Inflammatory macrophage treated with lipopolysaccharide for 1 hour (primary cell): ENCODE measurements at places on chromosomes 7 and 10.

- DNase-seq, result no peak
These were observed 120.3 kb upstream of the CELF2 start for GRCh38 chr10:10897400-10897799.

DNA sequence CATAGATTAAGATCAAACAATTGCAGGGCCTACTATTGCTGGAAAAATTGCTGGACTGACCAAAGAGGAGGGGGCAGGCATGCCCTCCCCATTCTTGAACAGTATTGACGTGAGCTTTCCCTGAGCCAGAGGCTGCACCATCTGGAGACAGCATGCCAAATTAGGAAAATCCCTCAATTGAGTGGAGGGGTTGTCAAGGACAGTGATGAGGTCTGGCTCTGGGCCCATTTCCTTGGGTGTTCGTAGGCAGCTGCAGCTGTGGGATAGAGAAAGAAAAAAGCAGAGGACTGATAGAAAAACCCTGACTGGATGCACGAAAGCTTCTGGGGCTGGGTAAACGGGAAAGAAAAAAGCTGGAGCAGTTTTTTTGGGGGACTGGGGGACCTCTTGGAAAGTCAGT is 22.8 kb upstream of the ORC5 start:
- no peak for DNase-seq

GRCh38 chr7:37310327-37311080 is 138.2 kb downstream of the ELMO1 start:
- DNase-seq, result peak; percentile 52

DNA sequence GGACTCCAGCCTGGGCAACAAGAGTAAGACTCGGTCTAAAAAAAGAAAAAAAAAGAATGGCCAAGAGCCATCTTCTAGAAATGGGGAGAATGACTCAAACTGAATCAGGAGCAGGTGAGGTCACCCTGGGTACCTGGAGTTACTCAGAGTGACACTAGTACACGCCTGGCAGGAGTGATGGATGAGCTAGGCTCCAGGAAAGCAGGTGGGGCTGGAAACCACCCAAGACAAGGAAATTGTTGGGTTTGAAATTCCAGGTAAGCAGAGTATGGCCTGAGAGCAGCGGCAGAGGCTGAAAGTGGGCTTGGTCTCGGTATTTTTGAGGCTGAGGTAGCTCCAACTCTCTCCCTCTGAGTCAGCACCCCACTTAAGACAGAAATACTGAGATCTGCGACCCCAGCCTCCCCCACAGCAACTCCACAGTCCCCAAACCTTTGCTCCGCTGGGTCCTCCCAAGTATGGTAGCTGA is 18.5 kb downstream of the DDIT4 start:
- DNase-seq, result no peak

DNA sequence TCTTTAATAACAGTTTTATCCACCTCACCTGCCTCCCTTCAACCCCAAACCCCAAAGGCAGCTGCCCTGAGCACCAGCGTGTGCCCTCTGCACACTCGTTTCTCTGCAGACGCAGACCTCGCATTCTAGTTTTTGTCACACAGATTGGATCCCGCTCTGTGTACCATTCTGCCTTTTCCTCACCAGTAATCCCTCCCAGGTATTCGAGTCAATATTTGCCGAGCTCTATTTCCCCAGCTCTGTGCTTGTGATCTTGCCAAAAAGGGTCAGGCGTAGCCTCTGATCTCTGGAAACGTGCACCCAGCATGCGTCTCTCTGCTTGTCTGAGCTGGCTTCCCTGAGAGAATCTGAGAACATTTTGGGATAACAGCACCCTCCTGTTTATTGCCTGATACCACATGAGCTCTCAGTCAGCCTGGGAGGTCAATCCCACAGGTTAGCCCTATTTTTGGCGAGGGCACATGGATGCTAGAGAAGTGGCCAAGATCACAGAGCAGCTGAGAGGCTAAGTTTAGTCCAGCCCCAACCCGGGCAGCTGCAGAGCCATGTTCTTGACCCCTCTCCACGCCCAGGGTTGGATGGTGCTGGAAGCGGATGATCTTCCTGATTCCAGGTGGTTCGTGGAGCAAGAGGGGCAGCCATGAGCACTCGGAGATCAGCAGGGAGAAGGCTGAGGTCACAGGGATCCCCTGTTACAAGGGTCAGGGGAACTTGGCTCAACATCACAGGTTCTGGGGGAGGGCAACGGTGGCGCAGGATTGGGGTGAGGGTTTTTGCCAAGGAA is 29.1 kb downstream of the FOXL3 start:
- no peak for DNase-seq

GRCh38 chr10:4315551-4315950 is 510.5 kb upstream of the AKR1E2 start:
- DNase-seq, result no peak

DNA sequence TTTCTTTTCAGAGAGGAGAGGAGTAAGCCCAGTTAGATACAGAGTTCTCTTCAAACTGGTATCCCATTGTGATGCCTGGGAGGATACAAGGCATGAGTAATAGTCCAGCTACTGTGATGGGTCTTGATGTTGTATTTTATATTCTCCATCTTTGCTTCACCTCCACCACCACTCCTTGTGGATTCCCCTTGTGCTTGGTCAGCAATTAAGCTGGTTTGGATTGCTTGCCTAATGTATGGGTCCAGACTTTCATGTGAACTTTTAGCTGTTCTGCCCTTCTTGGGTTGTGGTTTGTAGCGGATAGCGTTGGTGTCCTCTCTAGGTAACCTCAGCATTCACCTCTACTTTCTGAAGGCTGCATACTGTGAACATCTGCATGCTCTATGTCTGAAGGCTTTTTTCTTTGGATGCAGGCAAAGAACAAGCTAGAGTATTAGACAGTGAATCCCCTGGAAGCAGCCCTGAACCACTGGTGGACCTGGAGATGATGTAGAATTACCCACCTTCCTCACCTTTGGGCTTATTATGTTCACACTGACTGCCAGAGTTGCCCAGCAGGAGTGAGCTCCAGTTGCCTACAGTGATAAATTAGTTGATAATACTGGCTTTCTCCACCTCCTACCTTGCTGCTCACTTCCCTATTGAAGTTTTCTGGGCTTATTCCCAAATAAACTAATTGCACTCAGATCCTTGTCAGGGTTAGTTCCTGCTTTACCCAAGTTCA is 126.5 kb upstream of the MTPN start:
- DNase-seq, result no peak
